ENCODE measurements at places on chromosomes 5 and 9.
A peak's percentile ranks its signal among the peaks of the same experiment; 100 is the strongest.

GRCh38 chr5:173734716-173735115 is 118.3 kb upstream of the BOD1 start:
- DNase-seq: no peak

DNA sequence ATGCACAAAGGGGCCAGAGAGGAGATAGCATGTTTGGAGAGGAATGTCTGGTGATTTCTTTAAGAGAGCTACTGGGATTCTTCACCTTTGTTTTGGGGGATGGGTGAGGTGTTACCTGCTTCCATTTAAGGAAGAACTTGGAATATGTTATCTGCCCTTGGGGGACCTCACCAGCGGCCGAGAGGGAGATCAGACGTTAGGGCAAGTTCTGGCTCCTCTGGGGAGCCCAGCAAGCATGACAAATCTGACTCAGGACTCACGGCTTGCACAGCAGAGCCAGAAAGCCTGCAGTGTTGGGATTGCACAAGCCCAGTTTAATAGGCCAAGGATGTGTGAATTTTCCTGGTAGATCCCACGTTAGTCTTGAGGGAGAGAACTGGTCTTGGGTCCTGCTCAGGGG is 40.3 kb downstream of the SLC28A3 start:
- no peak for DNase-seq

- no peak for DNase-seq
Observed at GRCh38 chr5:40833712-40834229, 1.3 kb downstream of the RPL37 start.

DNA sequence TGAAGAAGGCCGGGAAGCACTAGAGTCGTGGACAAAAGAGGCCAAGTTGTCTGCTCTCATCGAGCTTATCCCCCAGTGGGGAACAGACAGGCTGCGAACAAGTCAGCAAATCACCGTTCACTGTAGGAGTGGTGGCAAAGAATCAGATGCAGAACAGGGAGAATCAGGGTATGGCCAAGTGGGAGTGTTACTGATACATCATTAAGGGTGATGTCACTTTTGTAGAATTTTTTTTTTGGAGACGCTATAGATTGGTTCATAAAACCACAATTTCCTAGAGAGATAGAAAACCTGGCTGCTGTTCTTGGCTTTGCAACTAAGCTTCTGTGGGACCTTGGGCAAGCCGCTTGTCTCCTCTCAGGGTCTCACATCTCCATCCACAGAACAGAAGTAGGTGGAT is 21.3 kb downstream of the SPRY4 start:
- no peak for DNase-seq

- peak; percentile 44 for DNase-seq
Observed at GRCh38 chr9:131478421-131478868, 24.3 kb upstream of the POMT1 start.

- DNase-seq: peak; percentile 35
Observed at GRCh38 chr9:136847088-136847825, 2.0 kb upstream of the PHPT1 start.

DNA sequence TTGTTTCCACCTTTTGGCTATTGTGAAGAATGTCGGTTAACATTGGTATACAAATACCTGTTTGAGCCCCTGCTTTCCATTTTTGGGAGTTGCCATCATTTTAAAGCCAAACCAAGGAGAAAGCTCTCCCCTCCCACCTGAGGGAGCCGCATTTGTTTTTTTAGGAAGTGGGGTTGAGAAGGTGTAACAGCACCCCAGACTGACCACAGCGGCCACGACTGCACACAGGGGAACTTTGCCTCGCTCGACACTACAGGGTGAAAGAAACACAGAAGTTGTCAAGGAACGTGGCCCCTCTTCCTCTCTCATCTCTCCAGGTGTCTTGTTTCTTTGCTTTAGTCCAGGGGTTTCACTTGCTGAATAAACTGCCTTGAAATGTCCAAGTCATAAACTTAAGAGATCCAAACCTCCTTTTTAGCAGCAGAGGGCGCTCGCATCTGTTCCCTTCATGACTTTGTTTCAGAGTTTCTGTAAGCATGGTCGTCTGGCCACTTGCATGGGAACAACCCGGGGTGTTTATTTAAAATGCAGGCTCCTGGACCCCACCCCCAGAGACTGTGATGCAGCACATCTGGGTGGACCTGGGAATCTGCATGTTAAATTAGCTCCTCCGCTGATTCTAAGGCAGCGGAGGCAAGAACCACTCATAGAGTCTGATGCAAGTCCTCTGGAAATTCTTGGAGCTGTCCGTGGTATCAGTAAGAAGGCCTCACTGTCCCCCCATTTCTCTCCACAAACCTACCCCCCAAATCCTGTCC is 2.1 kb upstream of the TTLL11 start:
- peak; percentile 83 for DNase-seq

- DNase-seq: no peak
Observed at GRCh38 chr5:978054-978453, 30.5 kb upstream of the NKD2 start.

- peak; percentile 76 for DNase-seq
Observed at GRCh38 chr5:148746826-148747535, 79.4 kb upstream of the ADRB2 start.

GRCh38 chr5:116672203-116672602 is 97.6 kb upstream of the SEMA6A start:
- no peak for DNase-seq

All from common myeloid progenitor, CD34-positive (primary cell).